NCI-H1092 treated with DMSO at 0.1 percent for 48 hours (cell line): ENCODE measurements at places on chromosomes 7 and 10.

- DNase-seq = no peak
These were observed 4.3 kb upstream of the CHCHD2 start for GRCh38 chr7:56110611-56111010.

DNA sequence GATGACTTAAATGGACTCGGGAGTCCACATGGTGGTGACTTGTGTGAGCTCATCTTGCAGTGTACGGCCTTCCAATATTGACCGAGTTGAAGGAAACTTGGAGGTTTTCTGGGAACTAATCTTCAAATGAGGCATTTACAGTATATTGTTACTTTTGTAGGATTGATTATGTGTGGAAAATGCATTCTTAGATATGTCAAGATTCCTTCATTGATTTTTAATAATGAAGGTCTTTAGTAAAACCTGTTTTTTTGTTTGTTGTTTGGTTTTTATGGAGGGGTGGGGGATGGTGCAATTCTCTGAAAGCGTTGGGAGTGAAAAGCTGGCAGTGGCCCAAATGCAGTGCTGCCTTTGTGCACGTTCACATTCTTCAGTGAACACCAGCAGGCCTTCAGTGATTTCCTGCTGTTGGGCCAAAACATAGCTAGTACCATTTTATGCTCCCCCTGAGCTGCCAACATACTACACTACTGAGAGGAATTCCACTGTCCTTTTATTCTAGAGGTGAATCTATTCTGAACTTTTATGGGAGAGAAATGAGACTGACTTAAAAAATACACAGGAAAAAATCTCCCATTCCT is 50.4 kb downstream of the CCNY start:
- no peak for DNase-seq

DNA sequence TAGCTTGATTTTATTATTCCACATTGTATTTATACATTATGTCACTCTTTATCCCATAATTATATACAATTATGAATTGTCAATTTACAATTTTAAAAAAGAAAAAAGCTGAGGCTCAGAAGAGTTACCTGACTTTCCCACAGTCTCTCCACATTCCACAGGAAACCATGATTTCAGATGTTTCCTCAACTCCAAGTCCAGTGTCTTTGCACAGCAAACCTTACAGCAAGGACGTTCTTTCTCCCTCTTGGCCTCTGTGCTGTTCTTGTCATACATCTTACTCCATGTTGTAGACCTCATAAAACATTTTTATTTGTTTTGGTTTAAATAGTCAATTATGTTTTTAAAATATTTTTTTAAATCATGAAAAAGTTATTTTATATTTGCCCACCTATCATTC is 34.9 kb upstream of the GRB10 start:
- DNase-seq = no peak

- no peak for DNase-seq
These were observed 1.9 kb downstream of the FOXK1 start for GRCh38 chr7:4683884-4684565.

DNA sequence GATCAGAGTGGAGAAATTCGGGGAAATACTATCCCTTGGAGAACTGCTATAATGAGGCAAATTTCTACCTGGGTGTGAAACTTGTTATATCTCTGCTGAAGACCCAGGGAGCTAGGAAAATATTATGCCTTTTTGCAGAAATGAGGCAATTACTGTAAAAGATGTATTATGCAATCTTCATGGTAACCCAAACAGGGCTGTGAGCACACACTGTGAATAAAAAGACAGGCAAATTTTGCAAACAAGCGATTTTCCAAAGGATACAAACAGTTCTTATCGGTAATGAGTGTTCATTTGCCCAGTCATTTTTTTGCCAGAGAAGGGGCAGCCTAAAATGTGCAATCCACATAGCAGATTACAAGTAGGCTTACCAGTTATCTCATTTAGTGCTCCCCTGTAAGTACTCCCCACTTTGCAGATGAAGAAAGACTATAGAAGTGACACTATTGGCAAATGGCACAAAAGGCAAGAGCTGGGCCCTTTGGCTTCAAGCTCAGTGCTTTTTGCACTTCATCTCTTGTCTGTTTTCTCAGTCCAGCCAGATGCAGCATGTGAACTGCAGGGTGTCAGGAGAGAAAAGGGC is 205.8 kb downstream of the HECW1 start:
- no peak for DNase-seq

- DNase-seq = no peak
These were observed 505.6 kb downstream of the GALNT17 start for GRCh38 chr7:71637578-71637977.

DNA sequence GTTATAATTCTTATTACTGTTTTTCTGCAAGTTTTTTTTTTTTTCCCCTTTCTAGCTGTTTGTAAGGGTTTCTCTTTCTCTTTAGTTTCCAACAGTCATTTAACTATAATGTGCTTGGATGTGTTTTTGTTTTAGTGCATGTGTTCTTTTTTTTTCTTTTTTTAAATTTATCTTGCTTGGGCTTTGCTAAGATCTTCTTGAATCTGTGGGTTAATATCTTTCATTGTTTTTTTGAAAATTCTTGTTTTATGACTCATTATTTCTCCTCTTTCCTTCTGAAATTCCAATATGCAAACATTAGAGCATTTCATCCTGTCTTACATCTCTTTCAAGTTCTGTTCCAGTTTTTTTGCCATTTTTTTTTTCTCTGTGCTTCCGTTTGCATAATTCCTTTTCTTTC is 5.7 kb upstream of the HK1 start:
- DNase-seq = no peak

- DNase-seq = no peak
These were observed 82.0 kb downstream of the EZH2 start for GRCh38 chr7:148802101-148802493.

- no peak for DNase-seq
These were observed 6.7 kb downstream of the FAM180A start for GRCh38 chr7:135741905-135742304.

DNA sequence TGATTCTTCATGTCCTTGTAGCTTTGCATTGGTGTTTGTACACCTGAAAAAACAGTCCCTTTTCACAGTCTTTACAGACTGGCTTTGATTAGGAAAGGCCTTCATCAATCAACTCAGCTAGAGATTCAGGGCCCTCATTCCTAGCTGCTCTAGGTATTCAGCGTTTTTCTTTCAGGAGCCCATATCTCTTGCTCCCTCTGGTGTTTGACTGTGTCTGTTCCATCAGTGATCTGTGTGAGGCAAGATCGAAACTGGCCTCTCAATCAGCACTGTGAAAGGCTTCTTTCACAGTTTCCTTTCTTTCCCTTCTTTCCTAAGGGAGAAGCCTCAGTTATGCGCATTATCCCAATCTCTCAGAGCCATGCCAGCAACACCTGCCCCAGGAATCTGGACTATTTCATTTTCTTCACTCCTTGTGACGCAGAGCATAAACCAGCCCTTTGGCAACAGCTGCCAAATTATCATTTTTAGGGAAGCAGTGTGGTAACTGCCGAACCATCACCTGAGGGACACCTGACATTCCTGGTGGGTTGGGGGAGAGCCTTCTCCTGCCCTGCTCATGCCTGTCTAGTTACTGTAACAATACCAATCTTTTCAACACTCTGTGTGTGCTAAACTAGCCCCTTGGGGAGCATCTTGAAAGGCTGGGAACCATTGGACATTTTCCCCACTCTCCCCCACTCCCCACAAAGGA is 75.7 kb upstream of the CCDC71L start:
- DNase-seq = peak; percentile 28

DNA sequence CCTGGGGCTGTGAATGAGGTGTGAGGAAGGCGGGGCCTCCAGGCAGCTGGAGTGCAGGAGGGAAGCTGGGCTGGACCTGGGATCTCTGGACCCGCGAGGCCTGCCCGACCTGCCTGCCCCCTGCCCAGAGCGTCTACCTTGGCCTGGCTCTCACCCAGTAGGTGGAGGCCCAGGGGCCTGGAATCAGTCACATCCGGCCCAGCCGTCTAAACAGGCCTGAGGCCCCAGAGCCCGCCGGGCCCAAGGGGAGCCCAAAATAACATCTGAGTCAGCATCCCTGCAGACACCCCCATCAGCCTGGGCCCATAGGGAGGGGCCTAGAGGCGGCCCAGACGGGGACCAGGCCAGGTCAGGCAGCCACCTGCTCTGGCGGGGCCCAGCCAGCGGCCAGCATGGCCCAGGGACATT is 15.1 kb upstream of the ELN start:
- DNase-seq = no peak

DNA sequence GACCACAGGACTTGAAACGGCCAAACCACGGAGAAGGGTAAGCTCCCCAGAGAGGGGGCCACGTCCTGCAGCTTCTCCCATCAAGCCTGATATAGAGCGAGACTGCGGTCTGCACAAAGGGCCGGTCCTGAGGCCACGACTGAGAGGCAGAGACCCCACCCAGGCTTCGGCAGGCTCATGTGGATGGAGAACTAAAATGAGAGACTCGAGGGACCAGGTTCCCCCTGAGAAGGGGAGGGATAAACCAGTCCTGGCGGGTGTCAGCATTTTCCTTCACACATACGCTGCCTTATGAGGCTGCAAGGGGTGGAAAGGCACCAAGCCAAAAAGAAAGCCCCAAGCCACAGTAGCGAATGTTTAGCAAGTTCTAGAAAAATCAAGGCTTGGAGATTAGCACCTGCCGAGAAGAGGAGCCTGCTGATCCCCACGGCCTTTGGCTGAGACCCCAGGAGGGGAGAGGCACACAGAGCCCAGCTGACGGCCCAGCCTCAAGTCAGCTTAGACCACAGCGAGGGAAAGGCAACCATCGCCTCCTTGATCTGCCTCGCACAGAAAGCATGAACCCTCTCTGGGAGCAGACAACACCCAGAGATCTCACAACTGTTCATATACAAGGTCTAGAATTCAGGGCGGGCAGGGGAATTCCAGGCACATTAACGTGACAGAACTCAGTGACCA is 92.6 kb upstream of the RNF32 start:
- no peak for DNase-seq

DNA sequence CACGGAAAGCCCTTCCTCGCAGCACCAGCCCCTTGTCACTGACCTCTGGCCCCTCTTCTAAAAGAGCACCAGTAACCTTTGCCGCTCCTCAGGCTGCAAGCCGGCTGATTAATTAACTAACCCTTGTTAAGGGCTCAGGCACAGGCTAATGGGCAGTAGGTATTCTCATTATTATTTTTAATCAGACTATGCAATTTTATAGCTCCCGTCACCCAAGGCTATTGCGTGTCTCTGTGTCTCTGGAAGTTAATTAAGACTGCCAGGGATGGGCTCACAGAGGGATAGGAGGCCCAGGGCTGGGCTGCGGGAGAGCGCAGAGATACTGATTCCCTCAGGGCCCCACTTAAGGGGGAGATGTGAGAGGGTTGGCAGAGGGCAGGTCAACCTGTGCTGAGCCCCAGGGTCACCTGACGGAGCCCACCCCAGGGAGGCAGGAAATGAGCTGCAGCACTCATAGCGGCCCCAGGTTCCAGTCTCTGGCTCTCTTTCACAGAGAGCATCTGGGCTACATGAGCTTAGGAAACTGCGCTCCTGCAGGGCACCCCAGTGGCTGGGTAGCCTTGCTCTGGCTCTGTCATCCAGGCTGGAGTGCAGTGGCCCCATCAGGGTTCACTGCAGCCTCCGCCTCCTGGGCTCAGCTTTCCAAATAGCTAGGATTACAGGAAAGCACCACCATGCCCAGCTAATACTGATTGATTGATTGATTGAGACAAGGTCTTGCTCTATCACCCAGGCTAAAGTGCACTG is 92.2 kb upstream of the LRRC4 start:
- DNase-seq = no peak

DNA sequence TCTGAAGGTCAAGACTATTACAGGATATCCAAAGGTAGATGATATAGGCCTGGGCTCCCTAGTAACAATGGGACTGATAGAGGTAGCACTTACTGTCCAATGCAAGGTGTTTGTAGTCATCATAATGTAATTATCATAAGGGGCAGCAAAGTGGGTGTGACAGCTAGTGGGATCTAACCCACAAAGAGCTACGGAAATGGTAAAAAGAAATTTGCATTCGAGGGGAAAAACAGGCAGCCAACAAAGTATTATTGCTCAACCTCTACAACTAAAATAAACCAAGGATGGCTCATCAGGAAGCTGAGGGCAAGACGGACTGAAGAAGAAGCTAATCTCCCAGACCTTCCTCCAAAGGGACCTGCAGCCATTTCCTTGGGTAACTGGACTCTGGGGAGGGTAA is 211.0 kb downstream of the WDR11 start:
- DNase-seq = no peak

- DNase-seq = no peak
These were observed 26.9 kb downstream of the WIPI2 start for GRCh38 chr7:5216931-5217330.

DNA sequence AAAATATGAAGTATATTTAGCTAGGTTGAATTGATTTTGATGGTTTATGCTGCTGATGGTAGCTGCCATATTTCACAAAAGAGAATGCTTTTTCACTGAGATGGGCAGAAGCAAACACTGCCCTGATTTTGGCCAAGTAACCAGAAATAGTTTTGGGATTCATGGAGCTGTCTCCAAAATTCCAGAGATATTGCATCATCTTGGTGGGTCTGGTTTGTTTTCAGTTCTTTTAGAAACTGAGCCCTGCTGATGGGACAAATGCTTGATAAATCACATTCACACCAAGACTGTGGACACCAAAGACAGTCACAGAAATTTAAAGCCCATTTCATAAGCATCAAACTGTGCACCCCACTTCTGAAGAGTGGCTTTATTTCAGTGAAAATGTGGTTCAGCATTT is 140.5 kb downstream of the BICC1 start:
- DNase-seq = no peak

DNA sequence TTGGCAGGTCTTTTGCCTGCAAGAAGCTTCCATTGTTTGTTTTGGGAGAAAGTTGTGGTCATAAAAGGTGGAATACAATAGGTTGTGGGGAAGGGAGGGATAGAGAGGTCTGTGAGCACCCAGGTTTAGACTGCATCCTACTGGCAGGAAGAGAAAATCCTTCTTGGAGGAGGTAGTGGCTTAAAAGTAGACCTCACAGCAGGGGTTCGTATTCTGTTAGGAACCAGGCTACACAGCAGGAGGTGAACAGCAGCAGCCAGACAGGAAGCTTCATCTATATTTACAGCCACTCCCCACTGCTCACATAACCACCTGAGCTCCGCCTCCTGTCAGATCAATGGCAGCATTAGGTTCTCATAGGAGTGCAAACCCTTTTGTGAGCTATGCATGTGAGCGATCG is 245.3 kb downstream of the NSUN6 start:
- no peak for DNase-seq

- no peak for DNase-seq
These were observed 249.1 kb upstream of the YAE1 start for GRCh38 chr7:39317107-39317506.

GRCh38 chr7:45107356-45107755 is 4.1 kb downstream of the TBRG4 start:
- no peak for DNase-seq

DNA sequence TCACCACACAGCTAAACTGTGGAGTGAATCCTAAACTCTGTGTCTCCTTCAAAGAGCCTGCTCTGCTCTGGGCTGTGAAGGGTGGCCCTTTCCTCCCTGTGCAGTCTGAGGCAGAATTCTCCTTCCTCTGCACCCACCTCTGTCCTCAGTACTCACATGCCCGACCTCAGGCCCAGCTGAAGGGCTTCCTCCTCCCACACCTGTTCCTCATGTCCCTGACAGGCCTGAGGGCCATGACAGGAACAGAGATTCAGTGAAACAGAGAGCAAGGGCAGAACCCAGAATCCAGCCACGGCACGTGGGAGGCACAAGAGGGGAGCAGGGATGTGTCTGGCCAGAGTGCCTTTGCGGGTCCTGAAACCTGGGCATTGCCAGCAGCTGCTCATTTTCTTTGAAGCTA is 13.9 kb downstream of the CREB3L2 start:
- no peak for DNase-seq

- DNase-seq = no peak
These were observed 23.9 kb downstream of the NT5C3A start for GRCh38 chr7:33038639-33039038.
